Kasumi-1 (cell line): ENCODE measurements at places on chromosomes 1 and 21.

DNA sequence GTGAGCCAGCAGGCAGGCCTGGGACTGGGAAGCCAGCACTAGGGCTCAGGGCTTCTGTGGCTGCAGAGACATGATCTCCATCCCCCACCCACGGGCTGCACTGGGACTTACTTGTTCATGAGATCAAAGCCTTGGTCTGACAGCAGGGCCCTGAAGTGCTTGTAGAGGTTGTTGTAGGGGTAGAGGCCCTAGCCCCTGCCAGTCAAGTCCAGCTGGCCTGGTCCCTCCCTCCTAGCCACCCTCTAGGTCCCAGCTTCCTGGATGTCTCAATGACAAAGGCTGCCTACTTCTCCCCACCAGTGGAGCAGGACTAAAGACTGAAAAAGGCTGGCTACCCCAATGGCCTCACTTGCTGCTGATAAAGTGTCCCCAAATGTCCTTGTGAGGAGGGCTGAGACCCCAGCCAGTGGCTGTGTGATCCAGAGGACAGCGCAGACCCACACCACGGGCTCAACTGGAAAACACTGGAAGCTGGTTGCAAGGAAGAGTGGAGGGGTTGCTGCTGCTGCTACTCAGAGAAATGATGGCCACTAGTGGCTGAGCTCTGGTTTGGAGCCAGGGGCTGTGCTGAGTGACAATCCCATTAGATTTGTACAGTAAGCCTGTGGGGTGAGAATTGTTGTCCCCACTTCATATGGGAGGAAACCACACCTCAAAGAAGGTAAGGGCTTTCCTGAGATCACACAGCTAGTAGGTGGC lies 1.4 kb downstream of the HTR1D start:
- no peak for DNase-seq

- DNase-seq, result no peak
These were observed 13.2 kb upstream of the HHAT start for GRCh38 chr1:210315529-210315928.

- DNase-seq, result no peak
These were observed 10.5 kb downstream of the ACOT11 start for GRCh38 chr1:54558434-54559030.

GRCh38 chr1:174191349-174191862 lies 32.1 kb downstream of the RABGAP1L start:
- no peak for DNase-seq

- no peak for DNase-seq
These were observed 99.0 kb upstream of the KAZN start for GRCh38 chr1:14499312-14500040.

GRCh38 chr21:45080232-45080631 lies 5.9 kb downstream of the ADARB1 start:
- no peak for DNase-seq

DNA sequence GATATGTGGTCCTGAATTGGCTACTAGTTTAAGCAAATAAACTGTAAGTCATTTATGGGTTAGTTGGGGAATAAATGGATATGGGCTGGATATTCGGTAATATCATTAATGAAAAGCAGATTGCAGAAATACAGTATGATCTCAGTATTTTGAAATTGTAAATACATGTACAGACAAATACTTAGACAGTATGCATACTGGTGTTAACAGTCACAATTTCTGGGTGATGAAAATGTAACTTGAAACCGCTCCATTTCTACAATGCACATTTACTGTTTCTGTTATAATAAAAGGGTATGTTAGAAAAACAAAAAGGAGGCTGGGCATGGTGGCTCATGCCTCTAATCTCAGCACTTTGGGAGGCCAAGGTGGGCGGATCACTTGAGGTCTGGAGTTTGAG lies 28.0 kb downstream of the BLZF1 start:
- DNase-seq, result no peak

- DNase-seq, result no peak
These were observed 364.0 kb downstream of the CAMTA1 start for GRCh38 chr1:7149080-7149838.

DNA sequence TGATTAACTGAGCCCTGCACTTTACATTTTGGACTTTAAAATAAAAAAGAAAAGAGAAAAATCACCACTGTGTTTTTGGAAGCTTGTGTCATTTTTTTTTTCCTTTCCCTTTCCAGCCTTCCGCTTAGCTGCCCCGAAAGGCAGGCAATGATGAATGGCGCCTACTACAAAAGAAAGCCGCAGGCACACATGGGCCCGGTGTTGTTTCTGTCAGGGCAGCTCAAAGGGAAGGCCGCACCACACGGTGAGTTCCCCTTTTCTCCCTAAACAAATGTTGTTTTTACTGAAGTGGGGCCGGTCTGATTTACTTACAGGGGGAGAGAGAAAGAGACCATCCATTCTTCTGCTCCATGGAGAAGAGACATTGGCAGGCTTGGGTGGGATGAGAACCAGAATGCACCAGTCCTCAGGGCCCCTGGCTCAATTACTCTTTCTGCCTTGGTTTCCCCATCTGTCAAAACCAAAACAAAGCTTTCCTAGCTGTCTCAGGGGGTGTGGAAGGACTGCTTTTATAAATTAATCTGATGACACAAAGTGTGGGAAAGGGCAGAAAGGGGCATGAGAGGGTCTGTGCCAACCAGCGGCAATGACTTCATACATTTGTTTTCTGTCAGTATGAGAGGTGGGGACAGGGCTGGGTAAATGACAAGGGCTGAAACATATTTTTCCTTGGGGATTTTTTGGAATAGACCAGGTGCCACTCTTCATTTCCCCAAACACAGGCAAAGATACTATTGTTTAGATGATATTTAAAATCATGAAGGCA lies 91.4 kb upstream of the PLXNA2 start:
- DNase-seq, result no peak

- DNase-seq, result peak; percentile 7
These were observed 129.9 kb upstream of the ZNF644 start for GRCh38 chr1:91151702-91152101.

DNA sequence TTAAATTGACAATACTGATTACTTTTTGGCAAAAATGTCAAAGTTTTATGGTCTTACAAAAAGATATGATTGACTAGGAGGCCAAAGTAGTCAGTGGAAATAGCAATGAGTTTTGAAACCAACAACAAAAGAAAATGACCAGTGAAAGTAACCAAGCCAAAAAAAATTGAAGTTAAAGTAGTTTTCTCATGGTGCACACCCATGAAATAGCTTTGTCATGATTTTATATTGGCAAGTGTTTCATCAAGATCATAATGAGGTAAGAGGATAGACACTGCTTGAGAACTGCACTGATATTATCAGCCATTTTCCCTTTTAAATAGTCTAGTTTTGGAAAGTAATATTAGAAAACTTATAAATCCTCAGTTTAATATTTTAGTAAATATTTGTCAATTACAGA lies 206.2 kb upstream of the ADAMTS5 start:
- no peak for DNase-seq

DNA sequence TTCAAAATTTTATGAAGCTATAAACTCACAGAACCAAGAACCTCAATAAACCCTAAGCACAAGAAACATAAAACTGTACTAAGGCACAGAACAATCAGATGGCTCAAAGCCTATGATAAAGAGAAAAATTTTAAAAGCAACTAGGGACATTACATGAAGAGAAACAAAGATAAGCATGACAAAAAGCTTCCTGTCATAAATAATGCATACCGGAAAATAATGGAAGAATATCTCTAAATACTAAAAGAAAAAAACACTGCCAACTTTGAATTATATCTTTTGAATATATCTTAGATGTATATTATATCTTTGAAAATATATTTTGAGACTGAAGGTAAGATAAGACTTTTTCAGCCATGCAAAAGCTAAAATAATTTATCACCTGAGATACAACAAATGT lies 21.4 kb upstream of the KCNN3 start:
- DNase-seq, result no peak

DNA sequence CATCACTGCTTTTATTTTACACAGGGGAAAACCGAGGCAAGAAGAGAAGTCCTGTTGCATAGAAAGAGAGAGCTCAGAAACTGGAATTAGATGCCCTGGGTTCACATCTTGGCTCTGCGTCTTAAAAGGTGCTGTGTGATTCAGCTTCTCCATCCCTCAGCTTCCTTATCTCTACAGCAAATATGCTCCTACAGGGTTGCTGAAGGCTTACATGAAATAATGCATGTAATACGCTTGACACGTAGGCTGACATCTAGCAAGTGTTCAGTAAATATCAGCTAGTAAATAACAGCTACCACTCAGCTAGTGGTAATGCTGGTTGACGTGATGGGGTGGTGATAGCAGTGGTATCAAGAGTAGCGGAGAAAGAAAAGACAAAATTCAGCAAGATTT lies 77.1 kb upstream of the CD55 start:
- no peak for DNase-seq

- no peak for DNase-seq
These were observed 505.2 kb downstream of the PLPP3 start for GRCh38 chr1:56074007-56074651.

DNA sequence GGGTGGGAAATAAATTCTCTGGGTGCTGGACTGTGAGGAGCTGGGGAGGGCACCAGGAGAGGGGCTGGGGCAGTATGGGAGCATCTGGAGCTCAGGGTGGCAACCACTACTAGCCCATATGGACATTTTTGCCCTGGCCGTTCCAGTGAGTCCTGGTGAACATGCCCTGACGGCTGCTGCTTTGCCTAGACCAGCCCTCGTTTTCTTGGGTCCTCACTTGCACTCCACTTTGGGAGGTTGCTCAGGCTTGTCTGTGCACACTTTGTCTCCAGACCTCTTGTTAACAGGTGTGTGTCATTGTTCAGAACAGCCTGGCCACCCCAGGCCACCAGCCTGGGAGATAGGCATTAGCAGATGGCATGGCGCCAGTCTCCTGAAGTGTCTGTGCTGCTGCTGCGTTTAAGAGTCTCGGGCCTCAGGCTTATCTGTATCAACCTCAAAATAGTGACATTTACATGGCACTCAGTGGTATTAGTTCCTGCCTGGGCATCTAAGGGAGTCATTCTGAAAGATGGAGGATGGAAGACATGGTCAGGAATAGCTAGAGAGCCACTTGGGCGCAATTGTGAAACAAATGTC lies 190.5 kb downstream of the PTPRU start:
- no peak for DNase-seq

DNA sequence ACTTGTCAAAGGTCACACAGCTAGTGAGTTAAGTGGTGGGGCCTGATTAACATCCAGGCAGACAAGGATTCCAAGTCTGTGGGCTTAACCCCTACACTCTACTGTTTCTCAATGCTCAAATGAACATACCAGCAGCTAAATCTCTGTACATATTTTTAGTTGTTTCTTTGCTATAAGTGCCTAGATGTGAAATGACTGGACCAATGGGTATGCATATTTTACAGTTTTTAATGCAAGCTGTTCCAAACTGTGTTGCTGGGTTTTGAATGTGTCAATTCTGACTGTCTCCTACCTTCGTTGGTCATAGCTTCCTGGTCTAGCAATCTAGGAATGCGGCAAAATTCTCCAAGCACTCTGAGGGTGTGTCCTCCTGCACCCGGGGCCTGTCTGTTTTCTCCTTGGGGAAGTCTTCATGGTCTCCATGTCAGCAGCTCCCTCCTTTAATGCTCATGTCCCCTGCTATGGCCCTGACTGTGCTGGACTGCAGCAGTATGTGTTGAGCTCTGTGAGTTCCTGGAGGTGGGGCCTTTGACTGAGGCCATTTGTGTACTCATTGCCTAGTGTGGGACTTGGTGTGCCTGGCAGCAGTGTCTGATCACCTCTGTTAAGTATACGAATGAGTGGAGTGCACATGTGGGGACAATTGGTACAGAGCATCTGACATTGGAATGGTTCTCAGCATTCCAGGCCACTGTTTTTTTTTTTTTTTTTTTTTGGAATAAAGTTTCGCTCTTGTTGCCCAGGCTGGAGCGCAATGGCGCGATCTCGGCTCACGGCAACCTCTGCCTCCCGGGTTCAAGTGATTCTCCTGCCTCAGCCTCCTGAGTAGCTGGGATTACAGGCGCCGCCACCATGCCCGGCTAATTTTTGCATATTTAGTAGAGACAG lies 72.9 kb upstream of the SLC2A1 start:
- no peak for DNase-seq

- DNase-seq, result no peak
These were observed 17.6 kb downstream of the TRAF5 start for GRCh38 chr1:211344152-211344618.

- no peak for DNase-seq
These were observed 8.1 kb downstream of the SLC44A3 start for GRCh38 chr1:94828251-94828650.

- no peak for DNase-seq
These were observed 204.4 kb upstream of the TNR start for GRCh38 chr1:175947771-175948170.

- no peak for DNase-seq
These were observed 101.7 kb upstream of the KRTAP19-8 start for GRCh38 chr21:31140025-31140424.

- DNase-seq, result no peak
These were observed 24.4 kb downstream of the EFCAB7 start for GRCh38 chr1:63547621-63548294.

- DNase-seq, result no peak
These were observed at the start of gene KMO for GRCh38 chr1:241532162-241532531. TSS of gene KMO (plus strand) at chr1:241532378. CDS start at chr1:241532445, 67 bp downstream.

GRCh38 chr1:112712701-112713128 lies 2.4 kb downstream of the PPM1J start:
- DNase-seq, result no peak

GRCh38 chr1:244311784-244312532 lies 139.8 kb downstream of the ADSS2 start:
- no peak for DNase-seq

DNA sequence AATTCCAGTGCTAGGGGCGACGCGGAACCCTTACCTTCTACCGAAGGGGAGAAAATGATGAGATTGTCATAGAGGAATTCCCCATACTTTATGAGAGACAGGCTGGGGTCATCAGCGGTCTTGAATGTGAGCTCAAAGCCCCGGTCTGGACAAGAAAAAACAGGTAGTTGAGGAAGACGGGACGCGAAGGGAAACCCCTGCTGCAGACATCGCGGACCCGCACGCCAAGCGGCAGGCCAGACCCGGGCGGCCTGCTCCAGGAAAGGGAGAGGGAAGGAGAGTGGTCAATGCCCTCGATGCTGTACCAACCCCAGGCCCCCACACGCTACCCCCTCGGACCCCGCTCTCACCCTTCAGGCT lies 342 bp downstream of the DDOST start:
- peak; percentile 16 for DNase-seq

DNA sequence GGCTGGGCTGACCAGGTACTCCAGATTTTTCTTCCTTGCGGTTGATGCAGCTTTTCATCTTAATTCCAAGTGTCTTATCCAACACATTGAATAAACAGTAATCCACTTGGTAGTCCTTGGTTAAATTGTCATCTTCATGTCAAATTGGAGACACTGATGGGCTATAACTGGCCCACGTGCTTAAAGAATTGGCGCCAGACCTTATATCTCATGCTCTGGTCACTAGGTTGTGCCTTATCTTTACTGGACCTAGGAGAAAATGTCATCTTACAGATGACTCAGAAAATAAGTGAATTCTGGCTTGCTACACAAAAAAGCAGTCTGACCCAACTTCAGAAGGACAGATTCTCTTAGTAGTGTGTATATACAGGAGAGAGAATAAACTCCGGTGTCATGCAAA lies 16.2 kb downstream of the LRRC42 start:
- DNase-seq, result no peak

- no peak for DNase-seq
These were observed 49.9 kb downstream of the KDM1A start for GRCh38 chr1:23069149-23069548.
